CD4-positive, alpha-beta T cell treated with Interleukin-2 at 100 ng/mL for 4 hours (primary cell): ENCODE measurements at places on chromosomes 12 and 14.

DNA sequence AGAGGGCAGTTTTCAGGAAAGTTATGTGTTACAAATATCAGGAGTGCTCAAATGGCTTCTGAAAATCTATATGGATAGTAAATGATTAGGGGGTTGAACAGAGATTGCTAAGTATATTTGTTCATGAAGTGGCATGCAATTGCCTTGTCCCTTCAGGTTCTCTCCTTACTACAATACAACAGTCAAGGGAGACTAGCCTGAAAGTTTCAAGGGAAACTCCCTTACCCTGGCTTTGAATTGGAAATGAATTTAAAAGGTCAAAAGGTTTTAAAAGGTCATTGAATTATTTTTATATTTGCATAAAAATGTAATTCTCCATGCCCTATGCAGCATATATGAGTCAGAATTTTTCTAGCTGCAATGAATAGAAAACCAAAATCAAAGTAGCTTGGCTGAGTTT lies 253.1 kb upstream of the SYT1 start:
- no peak for DNase-seq

DNA sequence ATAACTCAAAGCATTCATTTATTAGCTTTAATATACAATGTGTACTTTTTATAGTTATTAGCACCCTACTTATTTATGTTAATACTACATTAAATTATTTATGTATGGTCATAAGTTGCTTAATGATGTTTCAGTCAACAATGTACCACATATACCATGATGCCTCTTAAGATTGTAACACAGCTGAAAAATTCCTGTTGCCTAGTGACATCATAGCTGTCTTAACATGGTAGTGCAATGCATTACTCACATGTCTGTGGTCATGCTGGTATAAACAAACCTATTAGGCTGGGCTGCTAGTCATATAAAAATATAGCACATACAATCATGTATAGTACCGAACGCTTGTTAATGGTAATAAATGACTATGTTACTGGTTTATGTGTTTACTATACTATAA lies 120.4 kb downstream of the ANO6 start:
- DNase-seq, result no peak

DNA sequence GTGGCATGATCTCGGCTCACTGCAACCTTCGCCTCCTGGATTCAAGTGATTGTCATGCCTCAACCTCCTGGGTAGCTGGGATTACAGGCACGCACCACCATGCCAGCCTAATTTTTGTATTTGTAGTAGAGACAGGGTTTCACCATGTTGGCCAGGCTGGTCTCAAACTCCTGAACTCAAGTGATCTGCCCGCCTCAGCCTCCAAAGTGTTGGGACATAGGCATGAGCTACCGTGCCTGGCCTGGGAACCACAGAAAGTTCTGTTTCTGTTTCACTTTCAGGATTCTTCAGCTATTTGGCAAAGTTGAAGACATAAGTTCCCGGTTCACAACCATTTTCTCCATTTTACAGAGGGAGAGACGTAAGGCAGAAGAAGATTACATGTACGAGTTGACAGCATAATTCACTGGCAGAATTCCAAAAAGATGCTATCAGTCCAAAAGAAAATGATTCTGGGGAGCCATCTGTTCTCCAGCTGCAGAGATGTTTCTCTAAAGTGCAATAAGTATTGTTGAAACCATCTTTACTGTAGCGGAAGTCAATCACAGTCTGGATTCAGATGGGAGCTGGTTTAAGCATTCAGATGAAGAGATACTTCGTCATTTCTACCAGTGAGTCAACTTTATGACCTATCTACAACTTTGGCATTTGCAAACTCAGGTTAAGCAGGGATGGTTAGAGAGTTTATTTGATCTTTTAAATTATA lies 8.1 kb upstream of the RNF34 start:
- peak; percentile 27 for DNase-seq

- no peak for DNase-seq
Observed at GRCh38 chr14:24940213-24940783, 109.6 kb downstream of the STXBP6 start.

GRCh38 chr12:19003987-19004619 lies 125.4 kb upstream of the PLEKHA5 start:
- DNase-seq, result no peak

- DNase-seq, result no peak
Observed at GRCh38 chr14:44785096-44785495, 176.7 kb downstream of the KLHL28 start.

- no peak for DNase-seq
Observed at GRCh38 chr12:14665354-14666348, 30.7 kb downstream of the GUCY2C start.

DNA sequence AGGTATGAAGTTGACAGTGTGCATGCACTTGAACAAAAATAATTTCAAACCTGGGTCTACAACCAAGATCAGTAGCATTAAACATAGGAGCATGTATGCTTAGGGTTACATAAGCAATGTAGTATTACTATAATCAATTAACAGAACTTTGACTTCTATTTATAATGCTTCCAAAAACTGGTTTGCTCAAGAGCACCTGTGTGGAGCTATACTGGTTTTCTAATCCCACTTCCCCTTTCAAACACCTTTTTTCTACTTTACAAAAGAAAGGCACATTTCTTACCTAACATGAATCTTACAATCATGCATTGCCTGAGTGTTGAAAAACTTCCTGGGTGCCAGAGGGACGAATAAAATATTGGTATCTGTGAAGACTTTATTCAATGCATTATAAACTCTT lies 72.7 kb downstream of the EFCAB11 start:
- DNase-seq, result no peak

DNA sequence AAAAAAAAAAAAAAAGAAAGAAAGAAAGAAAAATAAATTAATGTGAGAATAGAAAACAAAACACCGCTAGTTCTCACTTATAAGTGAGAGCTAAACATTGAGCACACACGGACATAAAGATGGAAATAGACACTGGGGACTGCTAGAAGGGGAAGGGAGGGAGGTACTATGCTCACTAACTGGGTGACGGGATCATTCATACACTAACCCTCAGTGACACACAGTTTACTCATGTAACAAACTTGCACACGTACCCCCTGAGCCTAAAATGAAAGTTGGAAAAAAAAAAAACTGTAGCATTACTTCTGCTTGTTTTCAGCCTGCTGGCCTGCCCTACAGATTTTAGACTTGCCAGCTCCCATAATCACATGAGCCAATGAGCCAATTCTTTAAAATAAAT lies 10.5 kb upstream of the PRMT5 start:
- DNase-seq, result no peak

DNA sequence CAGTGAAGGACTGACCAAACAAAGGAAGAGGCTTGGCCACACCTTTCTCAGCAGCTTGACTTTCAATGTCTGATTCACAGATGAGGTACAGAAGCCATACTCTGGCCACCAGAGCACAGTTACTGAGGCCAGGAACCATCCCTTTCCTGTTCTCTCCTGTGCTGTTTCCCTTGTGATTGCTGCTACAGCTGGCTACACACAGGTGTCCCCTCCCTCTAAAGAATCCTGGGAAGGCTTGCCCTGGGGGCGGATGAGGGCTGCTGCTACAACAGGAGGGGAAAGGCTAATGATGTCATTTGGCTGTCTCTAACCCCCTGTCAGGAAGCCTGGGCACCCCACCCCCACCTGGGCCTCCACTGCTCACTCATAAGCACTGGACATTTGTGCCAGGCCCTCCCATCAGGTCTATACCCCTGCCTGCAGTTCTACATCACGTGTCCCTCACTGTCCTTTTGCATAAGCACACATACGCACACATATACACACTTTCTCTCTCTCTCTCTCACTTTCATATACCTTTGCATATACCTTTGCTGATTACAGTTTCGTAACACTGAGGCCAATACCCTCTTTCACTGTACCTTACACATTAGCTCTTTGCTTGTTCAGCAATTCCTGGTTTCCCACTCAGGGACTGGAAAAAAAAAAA lies 41.4 kb downstream of the PRPF40B start:
- no peak for DNase-seq

DNA sequence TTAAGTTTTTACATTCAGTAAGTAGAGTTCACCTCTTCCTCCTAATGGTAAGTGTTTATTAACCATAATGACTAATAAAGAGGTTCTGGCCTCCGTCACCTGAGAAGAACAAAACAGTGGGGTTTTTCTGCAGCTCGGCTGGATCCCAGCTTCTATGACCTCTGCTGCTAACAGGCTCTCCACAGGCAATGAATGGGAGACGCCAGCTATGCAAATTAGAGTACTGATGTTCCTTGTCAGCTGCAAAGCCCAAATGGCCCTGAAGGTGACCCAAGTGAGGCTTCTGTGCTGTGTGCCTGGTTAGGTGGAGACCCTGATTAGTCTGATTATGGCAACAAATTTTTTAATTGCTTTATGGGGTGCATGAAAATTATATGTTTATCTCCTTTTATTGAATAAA lies 218.1 kb downstream of the APAF1 start:
- DNase-seq, result no peak

- DNase-seq, result peak; percentile 1
Observed at GRCh38 chr14:80587096-80587724, 354.3 kb downstream of the CEP128 start.

DNA sequence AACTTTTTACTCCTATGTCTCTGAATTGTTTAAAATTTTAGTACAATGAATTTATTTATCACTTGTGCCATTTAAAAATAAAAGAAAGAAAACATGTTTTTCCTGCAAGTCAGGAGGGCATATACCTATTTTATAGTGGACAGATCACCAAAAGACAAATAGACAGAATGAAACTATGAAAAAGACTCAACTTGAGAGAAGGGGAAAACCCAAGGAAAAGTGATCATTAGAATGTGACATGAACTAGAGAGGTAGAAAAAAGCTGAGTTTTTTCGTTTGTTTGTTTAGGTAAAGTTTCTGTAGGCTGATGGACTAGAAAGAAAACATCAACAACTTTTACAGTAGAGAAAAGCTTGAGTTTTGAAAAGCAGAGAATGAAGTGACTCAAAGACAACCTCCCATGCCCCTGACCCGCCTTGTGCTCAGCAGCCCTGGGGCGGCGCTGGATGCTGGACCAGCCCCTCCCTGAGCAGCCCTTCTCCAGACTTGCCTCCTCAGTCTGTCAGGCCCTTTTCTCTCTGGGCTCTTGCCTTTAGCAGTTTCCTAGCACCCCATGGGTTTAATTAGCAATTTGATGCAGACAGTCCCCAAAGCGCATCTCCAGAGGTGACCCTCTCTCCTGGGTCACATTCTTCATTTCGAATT lies 95.1 kb upstream of the ARID2 start:
- no peak for DNase-seq

GRCh38 chr14:68212361-68212760 lies 392.8 kb downstream of the RAD51B start:
- no peak for DNase-seq

GRCh38 chr12:41537522-41537921 lies 349.4 kb downstream of the PDZRN4 start:
- DNase-seq, result no peak

DNA sequence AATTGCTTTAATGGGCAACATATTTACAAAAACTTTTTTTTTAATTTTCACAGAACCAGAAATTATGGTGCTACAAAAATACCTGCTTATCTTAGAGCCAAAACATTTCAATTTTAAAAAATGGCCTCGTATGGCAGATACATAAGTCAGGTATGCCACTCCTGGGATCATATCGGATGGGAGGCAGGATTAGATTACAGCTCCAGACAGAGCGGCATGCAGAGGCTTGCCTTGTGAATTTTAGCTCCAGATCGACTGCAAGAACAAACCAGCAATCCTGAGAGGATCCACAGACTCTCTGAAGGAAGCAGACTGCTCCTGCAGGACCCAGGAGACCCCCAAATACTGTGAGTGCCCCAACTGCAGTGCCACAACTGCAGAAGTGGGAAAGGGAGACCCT lies 169.3 kb upstream of the AMIGO2 start:
- DNase-seq, result no peak

DNA sequence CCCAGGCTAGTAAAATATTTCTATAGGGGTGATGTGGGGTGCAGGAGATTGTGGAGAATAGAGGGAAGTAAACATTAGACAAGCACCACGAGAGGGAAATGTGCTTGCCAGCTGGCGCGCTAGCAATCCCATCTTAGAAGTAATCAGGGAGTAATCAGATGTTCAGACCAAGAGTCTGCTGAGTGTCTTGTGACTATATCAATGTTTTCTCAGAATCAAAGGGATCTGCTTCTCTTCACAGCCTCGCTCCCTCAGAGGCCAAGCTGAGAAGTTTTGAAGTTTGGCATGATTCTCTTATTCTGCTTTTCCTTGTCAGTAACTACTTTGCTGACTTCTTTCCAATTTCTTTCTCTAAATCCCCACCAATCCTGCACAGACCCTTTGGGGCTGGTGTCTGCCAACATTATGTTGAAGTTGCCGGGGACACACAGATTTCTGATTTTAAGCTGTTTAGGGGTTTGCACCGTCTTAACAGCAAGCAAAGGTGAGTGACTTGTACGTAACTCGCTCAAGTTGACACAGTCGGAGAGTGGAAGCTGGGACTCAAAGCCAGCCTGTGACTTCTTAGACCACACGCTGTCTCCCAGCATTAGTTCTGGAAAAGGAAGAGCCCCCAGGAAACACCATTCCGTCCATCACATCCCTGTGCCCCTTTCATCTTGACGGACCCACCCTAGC lies 22.0 kb upstream of the TSPAN9 start:
- no peak for DNase-seq

DNA sequence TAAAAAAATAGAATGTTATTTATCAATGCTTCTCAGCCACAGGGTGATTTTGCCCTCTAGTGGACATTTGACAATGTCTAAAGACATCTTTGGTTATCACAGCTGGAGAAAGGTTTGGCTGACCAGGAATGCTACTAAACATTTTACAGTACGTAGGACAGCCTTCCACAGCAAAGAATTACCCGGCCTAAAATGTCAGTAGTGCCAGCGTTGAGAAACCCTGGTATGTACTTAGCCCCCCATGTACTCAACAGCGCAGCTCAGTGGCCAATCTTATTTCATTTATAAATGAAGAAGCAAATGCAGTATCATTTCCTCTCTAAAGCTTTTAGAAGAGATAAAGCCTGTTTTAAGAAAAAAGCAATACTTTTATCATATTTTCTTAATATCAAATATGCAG lies 5.8 kb downstream of the MARK3 start:
- DNase-seq, result peak; percentile 64

- DNase-seq, result no peak
Observed at GRCh38 chr14:35565871-35566464, 32.0 kb downstream of the INSM2 start.

GRCh38 chr12:41944216-41944615 lies 200.5 kb downstream of the GXYLT1 start:
- DNase-seq, result no peak

GRCh38 chr12:109423392-109423791 lies 53.7 kb downstream of the KCTD10 start:
- no peak for DNase-seq

- DNase-seq, result no peak
Observed at GRCh38 chr14:75142494-75142893, 15.6 kb upstream of the NEK9 start.

DNA sequence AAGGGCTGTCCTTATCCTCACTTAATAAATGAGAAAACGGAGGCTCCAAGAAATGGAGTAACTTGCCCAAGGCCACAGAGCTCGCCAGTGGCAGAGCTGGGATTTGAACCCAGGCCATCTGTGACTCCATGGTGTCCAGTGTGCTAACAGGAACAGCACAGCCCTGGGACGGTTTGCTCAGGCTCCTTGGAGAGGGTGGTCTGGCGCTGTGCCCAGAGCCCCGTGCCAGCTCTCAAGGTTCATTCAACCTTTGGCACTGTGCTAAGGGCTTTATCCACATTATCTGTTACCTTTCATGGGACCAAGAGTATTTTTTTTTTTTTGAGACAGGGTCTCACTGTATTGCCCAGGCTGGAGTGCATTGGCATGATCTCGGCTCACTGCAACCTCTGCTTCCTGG lies 8.1 kb downstream of the DAO start:
- DNase-seq, result no peak

- no peak for DNase-seq
Observed at GRCh38 chr12:120169946-120170345, 24.6 kb downstream of the GCN1 start.
